ENCODE measurements at places on chromosomes 11 and 22.

- DNase-seq, result no peak
Observed at GRCh38 chr22:49620003-49620556, 207.6 kb downstream of the BRD1 start.

- DNase-seq, result no peak
Observed at GRCh38 chr11:10317776-10318526, 13.1 kb downstream of the ADM start.

DNA sequence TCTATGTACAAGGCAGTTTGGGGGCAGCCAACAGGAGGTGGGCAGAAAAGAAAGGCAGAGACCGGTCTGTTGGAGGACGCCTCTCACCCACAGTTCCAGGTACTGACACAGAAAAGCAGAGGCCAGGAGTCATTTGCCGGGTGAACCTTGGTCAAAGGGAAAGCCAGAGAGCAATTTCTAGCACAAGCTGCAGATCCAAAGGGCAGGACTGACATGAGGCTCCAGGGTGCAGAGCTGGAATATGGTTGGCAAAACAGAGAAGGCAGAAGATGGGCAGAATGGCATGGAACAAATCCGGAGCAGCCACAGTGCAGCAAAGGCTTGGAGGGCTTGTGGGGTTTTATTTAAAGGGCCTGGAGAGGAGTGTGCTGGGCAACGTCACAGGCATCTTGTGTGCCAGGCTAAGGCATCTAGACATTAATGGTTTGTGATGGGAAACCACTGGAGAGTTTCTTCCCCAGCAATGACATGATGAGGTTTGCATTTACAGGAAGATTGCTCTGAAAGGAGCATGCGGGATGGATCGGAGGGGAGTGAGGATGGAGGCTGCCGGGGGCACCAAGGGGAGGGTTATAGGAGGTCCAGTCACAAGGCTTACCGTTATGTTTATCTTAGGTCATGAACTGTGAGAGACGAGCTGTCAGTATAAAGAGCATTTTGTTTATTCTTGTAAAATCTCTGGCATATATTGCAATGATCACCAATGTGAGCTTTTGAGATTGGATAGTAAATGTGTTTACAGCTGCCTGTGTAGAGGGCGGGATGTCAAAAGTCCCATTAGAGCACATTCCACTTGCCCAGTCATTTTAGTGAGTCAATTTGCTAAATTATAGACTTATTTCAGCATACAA lies 5.7 kb upstream of the MMP20 start:
- DNase-seq, result no peak

- DNase-seq, result no peak
Observed at GRCh38 chr22:47600281-47600680, 837.8 kb downstream of the TBC1D22A start.

DNA sequence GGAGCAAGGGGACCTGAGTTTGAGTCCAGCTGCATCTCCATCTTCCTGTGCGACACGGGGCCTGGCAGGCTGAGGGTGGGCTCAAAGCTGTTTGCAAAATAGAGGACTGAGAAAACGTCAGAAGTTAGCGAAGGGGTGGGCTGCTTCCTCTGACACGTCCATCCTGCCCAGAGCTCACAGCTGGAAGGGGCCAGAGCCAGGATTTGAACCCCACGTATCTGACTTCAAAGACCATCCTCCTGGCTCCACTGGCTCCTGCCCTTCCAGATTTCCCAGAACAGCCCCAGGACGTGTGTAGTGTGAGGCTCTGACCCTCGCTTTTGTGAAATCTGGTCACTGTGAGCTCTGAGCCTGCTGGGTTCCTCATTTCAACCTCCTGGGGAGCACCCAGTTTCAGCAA lies 56.3 kb downstream of the CD82 start:
- no peak for DNase-seq

DNA sequence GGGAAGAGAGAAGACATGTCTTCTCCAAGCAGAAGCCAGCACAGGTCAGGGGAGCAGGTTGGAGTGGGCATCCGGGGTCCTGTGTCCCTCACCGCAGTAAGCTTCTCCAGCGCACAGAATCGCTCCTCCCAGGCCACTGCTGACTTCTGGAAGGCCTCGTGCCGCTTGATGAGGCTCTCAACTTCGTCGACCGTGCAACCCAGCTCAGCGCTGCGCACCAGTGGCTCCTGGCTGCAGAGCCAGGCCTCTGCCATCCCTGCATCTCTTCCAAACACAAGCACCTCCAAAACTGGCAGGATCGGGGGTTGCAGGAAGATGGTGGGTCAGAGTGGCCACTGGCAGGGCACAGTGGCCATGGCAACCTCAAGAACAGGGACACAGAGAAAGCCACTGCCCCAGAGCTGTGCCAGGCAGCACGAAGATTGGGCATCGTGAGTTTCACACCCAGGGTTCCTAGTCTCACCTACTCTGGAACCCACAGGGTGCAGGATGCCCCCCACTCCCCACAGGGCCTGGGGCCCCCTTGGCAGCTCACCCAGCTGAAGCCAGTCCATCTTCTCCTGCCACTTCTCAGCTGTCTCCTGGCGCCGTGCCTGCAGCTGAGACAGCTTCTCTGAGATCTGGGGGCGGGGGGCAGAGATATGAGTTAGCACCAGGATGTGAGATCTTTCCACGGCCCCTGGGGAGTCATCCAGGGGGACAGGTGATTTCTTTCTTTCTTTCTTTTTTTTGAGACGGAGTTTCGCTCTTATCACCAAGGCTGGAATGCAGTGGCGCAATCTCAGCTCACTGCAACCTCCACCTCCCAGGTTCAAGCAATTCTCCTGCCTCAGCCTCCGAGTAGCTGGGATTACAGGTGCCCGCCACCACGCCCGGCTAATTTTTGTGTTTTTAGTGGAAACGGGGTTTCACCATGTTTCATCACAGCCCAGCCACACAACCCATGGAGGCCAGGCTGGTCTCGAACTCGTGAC lies 11.2 kb upstream of the RBM4B start:
- DNase-seq, result peak; percentile 18

DNA sequence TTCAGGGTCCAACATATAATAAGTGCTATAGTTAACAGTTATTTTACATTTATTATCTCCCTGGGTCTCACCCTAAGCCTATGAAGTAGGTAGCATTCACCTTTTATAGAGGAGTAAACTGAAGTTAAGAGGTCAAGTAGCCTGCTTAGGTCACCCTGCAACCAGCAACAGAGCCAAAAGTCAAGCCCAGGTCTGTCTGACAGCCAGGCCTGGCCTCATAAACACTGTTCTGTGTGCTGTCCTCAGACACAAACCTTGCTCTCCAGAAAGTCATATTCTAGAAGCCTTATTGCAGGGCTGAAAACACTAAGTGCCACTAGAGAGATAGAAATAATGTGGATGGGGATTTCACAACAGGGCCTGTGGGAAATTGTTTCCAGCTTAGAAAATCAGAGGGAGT lies 59.3 kb downstream of the BDNF start:
- DNase-seq, result no peak

DNA sequence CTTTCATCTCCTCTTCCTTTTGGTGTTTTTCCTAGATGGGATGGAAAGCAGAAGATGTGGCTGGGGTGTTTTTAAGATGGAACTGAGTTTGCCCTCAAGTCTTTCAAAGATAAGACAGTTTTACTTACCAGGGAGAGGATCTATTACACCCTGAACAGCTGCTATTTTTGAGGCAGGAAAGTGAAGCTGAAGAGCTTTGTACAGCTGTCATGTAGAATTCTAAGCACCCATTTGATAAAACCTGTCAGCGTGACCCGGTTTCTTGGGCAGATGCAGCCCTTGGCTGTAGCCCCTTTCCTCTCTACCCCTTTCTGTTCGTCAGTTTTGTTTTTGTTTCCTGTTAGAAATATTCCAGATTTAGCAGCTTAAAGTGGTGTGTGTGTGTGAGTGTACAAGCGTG lies 35.2 kb downstream of the FAT3 start:
- no peak for DNase-seq

GRCh38 chr11:4647766-4648165 lies 4.0 kb downstream of the OR51E1 start:
- no peak for DNase-seq

GRCh38 chr11:95252586-95252985 lies 21.6 kb upstream of the SESN3 start:
- no peak for DNase-seq

- no peak for DNase-seq
Observed at GRCh38 chr11:19931771-19932369, 219.2 kb downstream of the NAV2 start.

GRCh38 chr11:33158596-33159275 lies 2.5 kb downstream of the CSTF3 start:
- no peak for DNase-seq

Measured in D341Med (cell line).